Activated T-helper 1 cell treated with anti-CD3 and anti-CD28 coated beads, Interleukin-2, amount 50 U/mL, for 16 hours (primary cell): ENCODE measurements at places on chromosomes 4 and X.
A peak's percentile ranks its signal among the peaks of the same experiment; 100 is the strongest.

GRCh38 chrX:149871940-149872339, 9.0 kb upstream of the MAGEA8 start:
- peak; percentile 51 for DNase-seq

- DNase-seq: no peak
Measured at GRCh38 chrX:9390121-9390520, 74.7 kb upstream of the TBL1X start.

GRCh38 chr4:159305129-159305528, 202.2 kb downstream of the RAPGEF2 start:
- DNase-seq: no peak

DNA sequence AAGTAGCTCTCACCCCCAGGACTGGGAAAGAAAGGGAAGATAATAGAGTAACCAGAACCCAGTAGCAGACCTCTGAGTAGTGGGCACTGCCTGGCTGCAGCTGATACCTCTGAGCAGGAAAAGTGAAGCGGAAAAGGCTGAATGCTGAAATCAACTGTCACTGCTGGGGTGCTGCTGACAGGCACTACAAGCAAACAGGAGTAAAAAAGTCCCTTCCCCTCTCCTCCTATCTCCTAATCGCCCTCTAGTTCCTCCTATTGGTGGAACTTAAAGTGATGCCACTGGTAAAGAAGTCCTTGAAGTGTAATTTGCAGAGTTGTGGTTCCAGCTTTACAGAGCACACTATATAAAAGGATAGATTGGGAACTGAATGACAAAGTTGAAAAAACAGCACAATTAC, 32.8 kb upstream of the GLRB start:
- DNase-seq: no peak

GRCh38 chr4:76947369-76947768, 2.2 kb upstream of the SEPTIN11 start:
- no peak for DNase-seq

GRCh38 chr4:152118819-152119553, 358.2 kb upstream of the GATB start:
- no peak for DNase-seq

DNA sequence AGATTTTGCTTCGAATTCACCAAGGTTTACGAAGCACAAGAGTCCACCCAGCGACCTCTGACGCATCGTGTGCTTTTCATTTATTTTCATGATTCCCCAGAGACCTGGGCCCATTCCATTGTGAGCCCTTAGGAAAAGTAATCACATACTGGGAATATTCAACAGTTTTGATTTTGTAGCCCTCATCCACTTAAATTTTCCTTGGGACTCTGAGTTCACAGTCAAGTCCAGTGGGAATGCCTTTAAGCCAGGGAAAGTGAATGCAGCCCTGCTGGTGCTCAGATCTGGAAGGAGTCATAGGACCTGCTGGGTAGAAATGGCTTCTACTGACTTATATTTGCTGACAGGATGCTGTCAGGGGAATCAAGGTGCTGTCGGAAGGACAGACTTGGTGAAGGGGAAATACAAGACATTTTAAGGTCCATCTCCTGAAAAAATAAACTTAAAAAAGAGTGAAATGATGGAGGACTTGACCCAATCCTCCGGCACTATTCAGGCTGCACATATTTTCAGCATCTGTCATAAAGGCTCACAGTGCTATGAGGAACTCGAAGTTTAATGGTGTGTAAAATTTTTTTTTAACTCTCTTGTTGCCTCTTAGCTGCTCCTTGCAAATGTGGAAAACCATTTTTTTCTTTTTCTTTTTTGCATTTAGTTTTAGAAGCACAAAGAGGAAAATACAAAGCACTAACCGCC, 204.9 kb downstream of the MID1 start:
- DNase-seq: no peak

GRCh38 chrX:68365341-68365740, 68.0 kb downstream of the OPHN1 start:
- DNase-seq: no peak

- no peak for DNase-seq
Measured at GRCh38 chr4:54487491-54487890, 170.3 kb upstream of the KIT start.

GRCh38 chr4:61248705-61249104, 48.6 kb downstream of the ADGRL3 start:
- no peak for DNase-seq

DNA sequence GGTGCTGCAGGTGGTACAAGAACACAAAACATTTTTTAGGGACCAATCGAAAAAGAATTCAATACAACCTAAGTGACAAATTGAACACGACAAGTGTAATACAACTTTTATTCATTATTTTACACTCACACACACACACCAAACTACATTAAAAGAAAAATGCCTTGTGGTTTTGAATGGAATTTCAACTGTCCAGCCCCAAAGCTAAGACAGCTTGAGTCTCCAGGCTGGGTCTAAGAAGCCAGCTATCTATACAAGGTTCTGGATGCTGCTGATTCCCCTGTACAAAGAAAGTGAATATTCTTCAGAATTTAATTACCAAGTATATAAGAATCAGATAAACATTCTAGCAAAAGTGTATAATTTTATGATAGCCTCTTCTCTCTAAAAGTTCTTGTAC, 118.2 kb downstream of the PPP3CA start:
- DNase-seq: no peak

GRCh38 chr4:15536552-15537499, 67.1 kb downstream of the CC2D2A start:
- no peak for DNase-seq

GRCh38 chr4:22500831-22501714, 14.8 kb downstream of the ADGRA3 start:
- DNase-seq: no peak

DNA sequence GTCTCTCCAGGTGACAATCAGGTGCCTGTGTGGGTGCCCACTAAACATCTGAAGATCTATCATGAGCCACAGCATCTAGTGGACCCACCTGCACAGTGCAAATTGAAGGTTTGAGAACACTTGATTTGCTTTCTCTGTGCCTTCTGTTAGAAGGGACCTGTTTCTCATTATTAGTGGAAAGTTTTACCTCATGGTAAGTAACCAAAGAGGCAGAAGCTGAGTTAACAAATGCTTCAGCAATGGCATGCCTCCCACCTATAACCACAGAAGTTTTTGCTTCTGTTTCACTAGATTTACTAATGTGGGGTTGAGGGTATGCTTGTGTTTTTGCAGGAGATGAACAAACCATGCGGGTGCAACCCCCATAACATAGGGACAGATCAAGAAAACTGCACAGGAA, 297.4 kb upstream of the DKK2 start:
- no peak for DNase-seq

DNA sequence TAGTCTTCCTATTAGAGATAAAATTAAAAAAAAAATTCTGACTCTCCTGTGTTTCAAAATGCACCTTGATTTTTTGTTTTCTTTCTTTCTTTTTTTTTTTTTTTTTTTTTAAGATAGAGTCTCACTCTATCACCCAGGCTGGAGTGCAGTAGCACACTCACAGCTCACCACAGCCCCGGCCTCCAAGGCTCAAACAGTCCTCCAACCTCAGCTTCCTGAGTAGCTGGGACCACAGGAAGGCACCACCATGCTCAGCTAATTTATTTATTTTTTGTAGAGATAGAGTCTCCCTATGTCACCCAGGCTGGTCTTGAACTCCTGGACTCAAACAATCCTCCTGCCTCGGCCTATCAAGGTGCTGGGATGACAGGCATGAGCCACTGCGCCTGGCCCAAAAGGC, 41.1 kb upstream of the TMEM184C start:
- DNase-seq: no peak

DNA sequence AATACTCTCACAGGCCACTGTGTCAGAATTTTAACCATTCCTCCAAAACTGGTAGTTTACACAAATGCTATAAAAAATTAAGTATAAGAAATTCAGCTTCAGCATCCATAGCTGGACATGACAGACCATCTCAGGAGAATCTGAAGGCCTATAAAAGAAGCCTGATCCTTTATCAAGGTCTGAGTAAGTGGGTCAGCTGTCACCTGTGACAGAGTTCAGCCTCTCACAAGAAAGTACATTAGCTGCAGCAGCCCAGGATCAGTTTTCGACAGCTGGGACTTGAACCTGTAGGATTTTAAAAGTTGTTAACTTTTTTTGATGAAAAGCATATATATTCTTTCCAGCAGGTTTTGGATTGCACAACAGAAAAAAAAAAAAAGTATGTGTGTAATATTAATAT, 60.7 kb downstream of the PPP3CA start:
- DNase-seq: no peak

DNA sequence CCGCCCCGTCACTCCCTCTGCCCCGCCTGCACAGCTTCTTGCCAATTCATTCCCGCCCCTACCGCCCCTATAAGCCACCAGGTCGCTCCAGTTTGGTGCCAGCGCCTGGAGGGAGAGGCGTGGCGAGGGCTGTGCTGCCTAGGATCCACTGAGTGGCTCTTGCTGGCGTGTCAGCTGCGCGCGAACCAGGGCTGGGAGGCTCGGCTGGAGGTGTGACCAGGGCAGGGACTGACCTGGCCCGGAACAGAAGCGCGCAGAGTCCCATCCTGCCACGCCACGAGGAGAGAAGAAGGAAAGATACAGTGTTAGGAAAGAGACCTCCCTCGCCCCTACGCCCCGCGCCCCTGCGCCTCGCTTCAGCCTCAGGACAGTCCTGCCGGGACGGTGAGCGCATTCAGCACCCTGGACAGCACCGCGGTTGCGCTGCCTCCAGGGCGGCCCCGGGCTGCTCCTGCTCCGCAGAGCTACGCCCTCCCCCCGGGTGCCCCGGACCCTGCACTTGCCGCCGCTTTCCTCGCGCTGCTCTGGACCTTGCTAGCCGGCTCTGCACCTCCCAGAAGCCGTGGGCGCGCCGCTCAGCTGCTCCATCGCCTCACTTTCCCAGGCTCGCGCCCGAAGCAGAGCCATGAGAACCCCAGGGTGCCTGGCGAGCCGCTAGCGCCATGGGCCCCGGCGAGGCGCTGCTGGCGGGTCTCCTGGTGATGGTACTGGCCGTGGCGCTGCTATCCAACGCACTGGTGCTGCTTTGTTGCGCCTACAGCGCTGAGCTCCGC, at the start of gene GPR78:
GPR78 (plus strand) TSS at position 72 of the 773 bp plus-strand sequence; CDS start at position 663, 591 bp downstream.
- DNase-seq: no peak

GRCh38 chr4:15809058-15809457, 30.9 kb downstream of the CD38 start:
- no peak for DNase-seq
